Activated CD4-positive, alpha-beta T cell treated with anti-CD3 and anti-CD28 coated beads, Interleukin-2, amount 50 U/mL, for 48 hours (primary cell): ENCODE measurements at places on chromosomes 13 and 19.

DNA sequence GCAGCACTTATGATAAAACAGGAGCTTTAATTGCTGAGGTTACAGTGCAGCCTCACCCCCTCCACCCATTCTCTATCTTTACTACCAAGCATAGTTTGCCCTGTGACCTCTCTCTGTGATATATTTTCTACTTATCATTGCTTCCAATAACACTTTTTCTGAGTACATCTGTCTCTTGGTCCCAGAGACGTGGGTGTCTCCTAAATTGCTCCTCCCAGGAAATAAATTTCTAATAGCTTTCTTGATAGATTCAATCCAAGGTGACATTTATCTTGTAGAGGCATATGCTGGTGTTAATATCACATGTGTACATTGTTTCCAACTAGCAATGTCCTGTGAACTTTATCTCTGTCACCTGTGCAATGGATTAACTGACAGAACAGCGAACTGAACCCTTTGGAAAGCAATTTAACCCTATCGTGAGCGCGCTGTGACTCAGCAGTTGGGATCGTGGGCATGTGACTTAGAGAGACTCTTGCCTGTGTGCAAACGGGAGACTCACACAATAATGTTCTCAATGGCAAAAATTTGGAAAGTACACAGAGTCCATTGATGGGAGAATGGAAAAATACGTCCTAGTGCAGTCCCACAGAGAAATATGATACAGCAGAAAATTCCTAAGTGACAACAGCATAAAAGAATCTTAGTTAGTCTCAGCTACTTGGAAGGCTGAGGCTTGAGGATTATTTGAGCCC is 7.0 kb upstream of the MAP2K2 start:
- no peak for DNase-seq

DNA sequence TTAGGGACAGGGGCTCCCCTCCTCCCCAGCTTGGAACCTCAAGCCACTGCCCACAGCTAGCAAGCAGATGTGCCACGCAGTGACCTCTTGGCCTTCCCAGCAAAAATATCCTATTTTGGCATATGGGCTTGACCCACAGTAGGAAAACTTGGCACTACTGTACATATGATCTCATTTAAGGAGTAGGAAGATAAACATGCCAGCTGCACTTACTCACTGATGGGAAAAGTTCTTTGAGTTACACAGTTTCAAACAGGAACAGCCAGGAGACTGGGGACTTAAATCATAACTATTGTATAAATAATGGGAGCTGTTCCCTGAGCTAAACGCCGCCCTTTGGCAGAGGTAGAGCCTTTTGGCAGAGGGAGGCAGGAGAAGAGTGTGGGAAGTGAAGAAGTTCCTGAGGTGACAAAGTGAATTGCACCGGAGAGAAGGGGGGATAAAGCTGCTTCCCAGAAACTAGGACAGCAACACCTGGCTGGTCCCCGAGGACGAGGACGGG is 6.1 kb downstream of the SACS start:
- DNase-seq, result no peak

- DNase-seq, result no peak
Observed at GRCh38 chr13:75316427-75316826, 165.5 kb downstream of the TBC1D4 start.

DNA sequence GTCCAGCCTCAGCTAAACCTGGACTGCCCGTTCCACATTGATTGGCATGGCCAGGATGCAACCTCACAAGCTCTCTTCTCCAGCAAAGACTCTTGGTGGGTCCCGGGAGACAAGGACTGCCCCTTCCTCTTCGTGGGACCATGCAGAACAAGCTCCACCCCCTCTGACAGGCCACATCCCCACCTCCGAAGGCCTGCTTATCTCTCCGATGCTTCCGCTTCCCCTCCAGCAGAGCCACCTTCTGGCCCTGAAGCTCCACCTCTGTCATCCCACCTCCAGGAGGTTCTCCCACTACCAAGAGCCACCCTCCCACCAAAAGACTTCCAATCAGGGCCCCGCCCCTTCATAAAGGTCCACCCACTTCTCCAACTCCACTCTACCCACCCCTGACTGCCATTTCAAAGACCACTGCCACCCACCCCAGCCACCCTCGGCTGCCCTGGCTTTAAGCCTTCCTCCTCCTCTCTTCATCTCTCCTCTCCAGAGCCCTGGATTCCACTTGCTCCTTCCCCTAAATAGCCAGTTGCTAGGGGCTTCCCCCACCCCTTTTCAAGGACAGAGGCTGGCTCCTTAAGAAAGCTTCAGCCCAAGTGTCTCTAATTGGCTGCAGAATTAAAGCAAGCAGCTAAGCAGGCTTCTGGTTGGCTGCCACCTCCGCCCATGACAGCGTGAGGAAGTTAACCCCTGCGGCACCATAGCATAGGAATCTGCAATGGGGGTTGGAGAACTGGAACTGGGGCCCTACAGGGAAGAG is 9.9 kb downstream of the LRFN1 start:
- no peak for DNase-seq

DNA sequence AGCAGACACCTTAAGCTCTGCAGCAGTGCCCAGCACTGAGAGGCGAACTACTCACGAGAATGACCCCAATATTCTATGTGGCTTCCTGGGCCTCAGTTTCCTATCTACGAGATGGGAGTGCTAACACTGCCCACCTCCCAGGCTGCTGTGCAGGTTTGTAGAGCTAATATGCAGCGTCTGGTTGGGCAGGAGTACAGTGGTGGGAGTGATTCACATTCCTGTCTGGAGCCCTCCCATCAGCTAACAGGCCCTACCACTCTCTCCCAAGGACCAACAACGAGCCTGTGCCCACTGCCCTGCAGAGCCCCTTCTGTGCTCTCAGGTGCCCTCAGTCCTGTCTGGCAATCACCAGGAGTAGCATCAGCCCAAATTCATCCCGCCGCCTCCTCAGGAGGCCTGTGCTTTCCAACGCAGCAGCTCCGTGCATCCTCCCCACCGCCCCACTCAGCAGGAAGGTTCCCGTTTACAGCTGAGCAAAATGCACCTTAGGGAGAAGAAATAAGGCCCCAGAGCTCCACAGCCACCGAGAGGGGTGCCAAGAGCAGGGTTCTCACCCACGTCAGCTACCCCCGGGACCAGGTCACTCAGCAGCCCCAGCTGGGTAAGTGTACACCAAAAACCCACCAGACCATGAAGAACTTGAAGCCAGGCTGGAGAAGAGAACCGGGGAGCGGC is 6.6 kb downstream of the AKT2 start:
- DNase-seq, result no peak

GRCh38 chr13:28429685-28430290 is 65.1 kb downstream of the FLT1 start:
- no peak for DNase-seq

DNA sequence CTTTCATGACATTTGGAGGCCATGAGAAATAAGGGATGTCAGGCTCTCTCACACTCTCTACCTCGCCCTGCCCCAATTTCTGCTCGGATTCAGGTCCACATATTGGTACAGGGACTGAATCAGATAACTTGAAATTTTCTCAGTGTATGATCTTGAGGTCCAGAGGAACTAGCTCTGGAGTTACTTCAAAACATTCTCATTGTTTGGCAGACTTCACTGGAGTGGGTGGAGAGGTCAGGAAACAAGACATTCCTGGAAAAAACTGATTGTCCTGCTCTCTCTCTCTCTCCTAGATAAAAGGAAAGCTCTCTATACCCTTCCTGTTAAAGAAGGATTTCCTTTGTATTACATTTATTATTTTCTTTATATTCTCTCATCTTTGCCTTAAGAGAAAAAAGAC is 428.1 kb upstream of the DACH1 start:
- DNase-seq, result no peak

GRCh38 chr13:79336966-79337365 is 69.1 kb downstream of the RBM26 start:
- no peak for DNase-seq

DNA sequence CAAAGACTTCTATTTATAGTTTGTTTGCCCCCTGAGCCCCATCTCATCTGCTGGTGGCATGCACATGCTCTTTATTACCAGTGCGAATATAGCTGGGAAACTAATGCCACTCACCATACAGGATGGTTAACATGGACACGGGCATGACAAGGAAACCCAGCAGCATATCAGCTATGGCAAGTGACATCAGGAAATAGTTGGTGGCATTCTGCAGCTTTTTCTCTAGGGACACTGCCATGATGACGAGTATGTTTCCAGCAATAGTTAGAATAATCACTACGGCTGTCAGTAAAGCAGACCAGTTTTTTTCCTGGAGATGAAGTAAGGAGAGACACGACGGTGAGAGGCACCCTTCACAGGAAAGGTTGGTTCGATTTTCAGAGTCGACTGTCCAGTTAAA is 1.5 kb downstream of the HTR2A start:
- DNase-seq, result no peak

DNA sequence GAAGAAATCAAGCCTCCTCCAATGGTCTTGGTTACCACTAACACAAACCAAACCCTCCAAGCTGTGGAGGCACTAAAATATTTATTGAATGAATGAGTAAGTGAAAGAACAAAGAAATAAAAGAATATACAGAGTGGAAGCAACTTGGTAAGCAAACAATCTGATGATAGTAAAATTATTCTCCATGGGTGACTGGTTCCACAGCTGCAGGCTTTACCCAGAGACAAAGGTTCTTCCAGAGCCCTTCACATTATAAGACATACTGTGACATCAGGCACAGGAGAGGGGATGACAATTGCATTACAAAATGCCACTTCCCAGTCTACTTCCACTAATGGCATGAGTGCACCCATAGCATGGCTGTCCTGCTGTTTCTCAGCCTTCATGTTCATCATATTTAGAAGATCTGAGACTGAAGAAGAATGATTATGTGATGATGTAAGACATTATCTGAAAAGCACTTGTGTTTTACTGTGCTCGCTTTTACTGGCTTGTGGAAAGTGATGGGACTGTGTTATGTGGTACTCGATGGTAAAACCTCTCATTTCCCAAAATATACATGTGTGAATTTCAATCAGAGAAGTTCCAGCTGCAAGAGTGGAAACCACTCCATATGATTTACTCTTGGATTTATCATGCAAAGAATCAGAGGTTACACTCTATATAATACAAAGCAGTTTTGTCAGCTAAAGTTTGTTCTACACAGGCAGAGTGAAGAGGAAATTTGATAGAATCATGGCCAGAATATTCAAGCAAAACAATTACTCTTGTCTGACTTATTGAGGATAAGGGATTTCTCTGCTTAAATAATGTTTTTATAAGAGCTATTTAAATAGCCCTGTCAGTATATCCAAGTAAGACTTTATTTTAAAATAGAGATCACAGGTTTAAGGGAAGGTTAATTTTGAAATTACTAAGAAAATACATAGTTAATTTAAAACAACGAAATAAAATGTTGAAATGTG is 220.2 kb upstream of the NBEA start:
- no peak for DNase-seq

DNA sequence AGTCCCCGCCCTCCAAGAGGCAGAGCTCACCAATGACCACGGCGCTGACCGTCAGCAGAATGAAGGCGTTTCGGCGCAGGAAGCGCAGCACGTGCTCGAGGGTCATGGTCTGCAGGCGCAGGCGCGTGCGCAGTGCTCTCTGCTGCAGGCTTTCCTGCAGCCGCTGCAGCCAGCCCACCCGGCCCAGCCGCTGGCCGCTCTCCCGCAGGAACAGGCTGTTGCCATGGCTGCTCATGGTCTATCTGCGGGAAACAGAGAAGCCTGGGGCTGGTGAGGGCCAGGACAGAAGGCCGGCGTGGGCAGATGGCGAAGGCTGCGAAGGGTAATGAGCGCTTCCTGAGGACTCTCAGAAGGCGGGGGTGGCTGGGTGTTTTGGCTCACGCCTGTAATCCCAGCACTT is 7.0 kb downstream of the SLC1A6 start:
- DNase-seq, result no peak

DNA sequence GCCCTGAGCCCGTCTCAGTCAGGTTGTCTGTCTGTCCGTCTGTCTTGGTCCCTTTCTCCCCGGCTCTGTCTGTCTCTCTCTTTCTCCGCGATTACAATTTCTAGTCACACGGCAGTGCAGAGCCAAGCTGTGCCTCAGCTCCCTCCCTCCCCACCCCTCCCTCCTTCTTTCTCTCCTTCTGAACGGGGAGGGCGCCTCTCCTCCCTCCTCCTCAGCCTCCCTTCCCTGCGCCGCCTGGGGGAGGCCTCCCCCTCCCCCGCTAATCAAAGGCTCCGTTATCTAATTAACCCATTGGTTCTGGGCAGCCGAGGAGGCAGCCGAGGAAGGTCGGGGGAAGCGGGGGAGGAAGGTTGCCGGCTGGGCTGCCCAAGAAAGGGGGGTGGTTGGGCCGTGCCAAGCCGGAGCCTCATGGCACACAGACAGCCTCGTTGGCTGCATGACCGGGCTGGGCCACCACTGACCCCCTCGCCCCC is 16.5 kb downstream of the LRRC4B start:
- no peak for DNase-seq

GRCh38 chr19:31256593-31256960 is 92.7 kb downstream of the TSHZ3 start:
- no peak for DNase-seq

GRCh38 chr13:97901716-97902115 is 51.8 kb upstream of the IPO5 start:
- no peak for DNase-seq

DNA sequence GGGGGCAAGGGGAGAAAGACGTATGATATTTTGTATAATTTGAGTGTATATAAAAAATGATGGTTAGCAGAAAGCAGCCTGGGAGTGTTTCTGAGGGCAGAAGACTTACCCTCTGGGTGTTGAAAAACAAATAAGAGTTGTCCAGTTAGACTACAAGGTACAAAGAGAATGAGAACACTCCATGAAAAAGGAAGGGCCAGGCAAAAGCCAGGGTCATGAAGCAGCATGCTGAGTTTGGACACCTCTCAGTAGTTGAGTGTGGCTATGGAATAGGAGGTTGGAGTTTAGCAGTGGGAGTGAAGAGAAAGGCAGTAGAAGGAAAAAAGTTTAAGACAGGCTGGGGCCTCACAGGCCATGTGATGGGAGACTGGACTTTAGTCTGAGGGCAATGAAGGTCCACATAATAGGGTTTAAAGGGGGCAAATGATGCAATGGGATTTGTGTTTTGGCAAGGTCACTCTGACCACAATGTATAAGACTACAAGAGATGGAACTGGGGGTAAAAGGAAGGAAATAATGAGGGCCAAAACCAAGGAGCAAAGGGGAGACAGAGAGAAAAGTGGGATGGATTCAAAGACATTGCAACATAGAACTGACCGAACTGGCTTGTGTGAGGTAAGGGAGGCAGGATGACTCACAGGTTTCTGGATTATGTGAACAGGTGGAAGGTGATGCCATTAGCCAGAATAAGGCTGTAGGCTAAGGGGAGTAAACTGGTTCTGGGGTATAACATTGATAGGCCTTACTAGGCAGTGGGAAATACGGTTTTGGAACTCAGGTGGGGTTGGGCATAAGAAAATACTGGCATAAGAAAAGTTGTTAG is 76.6 kb downstream of the SERP2 start:
- DNase-seq, result no peak
